ENCODE measurements at places on chromosomes 12 and 14. TPM values are rescaled to one million over a fixed set of nuclear protein-coding genes. Genes with fewer than 3 reads are reported as not detected.

MGAT4C gene
- 38.7 TPM for total RNA-seq

DUSP16 gene
- 15.9 TPM for total RNA-seq

PDZRN4 gene
- 7.3 TPM for total RNA-seq

CFAP251 gene
- total RNA-seq, result 12.4 TPM

CD4 gene
- 3.3 TPM for total RNA-seq

METTL1 gene
- total RNA-seq, result 2.9 TPM

CRACR2A gene
- 5.4 TPM for total RNA-seq

All from cerebellum (tissue), 4 donors.